ENCODE measurements at places on chromosomes 3 and 15.

GRCh38 chr3:177515786-177516157 lies 318.5 kb upstream of the TBL1XR1 start:
- DNase-seq = no peak

- no peak for DNase-seq
Observed at GRCh38 chr3:112003321-112004080, 4.8 kb downstream of the TAGLN3 start.

DNA sequence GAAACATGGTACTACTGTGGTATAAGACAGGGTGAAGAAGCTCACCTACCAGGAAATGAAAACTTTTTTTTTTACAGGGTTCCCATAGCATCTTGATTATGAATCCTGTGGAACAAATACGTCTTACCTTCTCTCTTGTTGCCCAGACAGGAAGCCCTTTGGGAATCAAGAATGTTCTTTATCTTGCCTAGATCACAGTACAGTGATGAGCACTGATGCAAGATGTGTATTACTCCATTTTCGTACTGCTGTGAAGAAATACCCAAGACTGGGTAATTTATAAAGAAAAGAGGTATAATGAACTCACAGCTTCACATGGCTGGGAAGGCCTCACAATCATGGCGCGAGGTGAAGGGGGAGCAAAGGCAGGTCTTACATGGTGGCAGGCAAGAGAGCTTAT lies 281.3 kb downstream of the UBE2E2 start:
- no peak for DNase-seq

- DNase-seq = peak; percentile 1
Observed at GRCh38 chr3:70308760-70309159, 3.7 kb downstream of the MDFIC2 start.

- no peak for DNase-seq
Observed at GRCh38 chr3:75176937-75177336, 487.2 kb upstream of the FRG2C start.

GRCh38 chr3:154953538-154953937 lies 126.6 kb upstream of the MME start:
- DNase-seq = no peak

DNA sequence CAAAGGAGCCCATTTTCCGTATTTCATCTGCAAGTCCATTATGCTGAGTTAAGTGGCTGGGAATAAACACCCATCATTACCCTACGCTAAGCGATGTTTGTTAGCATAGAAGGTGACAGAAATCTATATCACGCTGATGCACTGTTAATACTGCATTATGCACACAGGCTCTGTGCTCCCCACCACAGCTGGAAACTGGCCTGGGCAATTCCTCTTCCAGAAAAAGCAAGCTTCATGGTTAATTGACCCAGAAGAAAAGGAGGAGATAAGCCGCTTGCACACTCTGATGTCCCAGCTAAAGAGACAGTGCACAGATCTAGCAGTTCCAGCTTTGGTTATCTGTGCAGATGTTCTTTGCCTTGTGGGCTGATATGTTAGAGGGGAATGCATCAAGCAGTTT lies 232.6 kb downstream of the NTRK3 start:
- DNase-seq = no peak

DNA sequence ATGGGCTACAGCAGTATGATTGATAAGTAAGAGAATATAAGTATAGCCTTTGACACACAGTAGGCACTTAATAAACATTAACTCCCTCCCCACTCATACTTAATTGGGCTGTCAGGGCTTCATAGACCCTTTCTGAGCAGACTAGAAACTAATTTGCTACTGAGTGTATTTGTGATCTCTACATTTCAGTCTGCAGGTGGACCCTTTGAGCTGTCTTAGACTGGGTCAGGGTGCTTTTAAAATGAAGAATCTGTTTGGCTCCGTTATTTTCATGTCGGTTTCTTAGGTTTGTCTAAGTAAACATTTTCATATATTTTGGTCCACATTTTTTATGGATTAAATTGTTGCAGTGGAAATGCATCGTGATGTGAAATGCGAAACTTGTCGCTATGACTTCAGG lies 50.3 kb upstream of the SELENOK start:
- DNase-seq = no peak

DNA sequence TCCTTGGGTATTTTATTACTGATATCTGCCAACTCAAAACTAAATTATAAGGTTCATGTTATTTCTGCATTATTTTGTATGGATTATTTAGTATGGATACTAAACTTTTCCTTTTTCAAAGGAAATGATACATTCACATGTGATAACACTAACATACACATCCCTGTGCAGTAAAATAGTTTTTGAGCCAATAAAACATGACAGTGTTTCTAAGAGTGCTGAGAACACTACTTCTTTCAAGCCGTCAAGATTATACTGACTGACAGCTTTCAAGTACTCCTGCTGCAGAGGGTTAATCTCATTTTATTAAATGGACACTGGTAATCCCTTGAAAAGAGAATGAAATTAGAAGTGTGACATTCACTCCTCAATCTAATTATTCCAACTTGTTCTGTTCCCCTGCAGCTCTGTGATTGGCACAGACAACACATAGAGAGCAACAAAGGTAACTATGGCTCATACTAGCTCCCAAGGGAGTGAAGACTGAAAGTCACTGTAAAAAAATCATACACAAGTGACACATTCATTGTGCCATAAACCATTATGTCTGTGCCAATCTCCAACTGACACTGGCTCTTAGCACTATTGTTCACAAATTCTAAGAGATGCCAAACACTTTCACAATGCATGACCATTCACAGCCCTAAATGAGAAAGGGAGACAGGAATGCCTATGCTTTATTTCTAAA lies 468.6 kb downstream of the SHQ1 start:
- no peak for DNase-seq

DNA sequence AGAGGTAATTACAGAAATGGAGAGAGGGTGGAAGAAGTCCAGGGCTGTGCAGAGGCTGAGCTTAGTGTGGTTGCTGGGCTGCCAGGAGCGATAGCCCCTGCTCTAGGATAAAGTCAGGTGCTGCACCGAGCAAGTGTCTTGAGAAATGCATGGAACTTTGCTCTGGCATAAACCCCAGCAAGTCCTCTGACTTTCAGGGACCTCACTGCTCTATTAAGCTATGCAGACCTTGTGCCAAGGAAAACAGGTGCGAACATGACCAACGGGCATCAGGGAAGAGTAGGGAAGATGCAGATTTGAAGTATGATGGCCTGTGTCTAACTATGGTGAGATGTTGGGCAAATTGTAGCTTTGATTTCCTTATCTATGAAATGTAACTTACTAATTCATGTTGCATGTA lies 416.8 kb downstream of the NR2F2 start:
- no peak for DNase-seq

- DNase-seq = no peak
Observed at GRCh38 chr3:37223141-37223558, 48.8 kb upstream of the LRRFIP2 start.

- no peak for DNase-seq
Observed at GRCh38 chr3:24433838-24434591, 60.6 kb downstream of the THRB start.

DNA sequence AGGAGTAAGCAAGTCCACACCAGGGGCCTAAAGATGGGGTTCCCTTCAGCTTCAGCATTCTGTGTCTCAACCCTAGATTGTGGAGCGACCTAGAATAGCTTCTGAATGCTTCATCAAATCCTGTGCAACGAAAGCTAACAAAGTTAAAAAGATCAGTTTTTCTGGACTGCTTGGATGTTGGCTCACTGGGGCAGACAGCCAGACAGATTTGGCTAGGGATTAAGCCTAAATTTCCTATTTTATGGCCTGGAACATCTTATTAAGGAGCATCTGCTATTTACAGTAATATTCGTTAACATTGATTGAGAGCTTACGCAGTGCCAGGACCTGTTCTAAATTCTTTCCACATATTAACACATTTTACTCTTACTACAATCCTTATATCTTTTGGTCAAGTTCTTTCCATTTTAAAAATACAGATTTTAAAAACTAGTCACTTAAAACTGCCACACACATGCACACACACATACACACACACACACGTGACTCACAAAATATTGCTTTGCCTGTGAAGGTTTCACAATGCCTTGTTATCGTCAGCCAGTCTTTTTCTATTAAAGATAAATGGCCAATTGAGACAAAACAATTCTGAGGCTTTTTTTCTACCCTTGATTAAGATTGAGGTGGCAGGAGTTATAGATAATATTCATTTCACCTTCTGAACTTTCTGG lies 173.3 kb upstream of the SNTN start:
- no peak for DNase-seq

- no peak for DNase-seq
Observed at GRCh38 chr15:40474581-40474980, 3.8 kb downstream of the CHST14 start.

DNA sequence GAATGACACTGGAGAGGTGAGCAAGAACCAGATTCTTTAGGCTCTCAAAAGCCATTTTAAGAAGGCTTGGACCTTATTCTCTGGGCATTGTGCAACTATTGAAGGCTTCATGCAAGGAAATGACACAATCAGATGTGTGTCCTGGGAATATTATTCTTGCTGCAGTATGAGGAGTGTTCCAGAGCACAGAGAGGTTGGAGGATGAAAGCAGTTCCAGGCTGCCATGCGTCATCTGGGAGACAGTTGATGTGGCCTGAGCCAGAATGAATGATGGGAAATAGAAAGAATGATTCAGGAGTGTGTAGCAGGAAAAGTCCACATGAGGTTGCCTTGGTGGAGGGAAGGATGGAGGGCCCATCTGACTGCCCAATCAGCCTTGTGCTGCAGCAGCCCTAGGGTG lies 123.1 kb downstream of the CHCHD6 start:
- DNase-seq = no peak

- DNase-seq = no peak
Observed at GRCh38 chr15:89500397-89501270, 4.3 kb upstream of the RHCG start.

- no peak for DNase-seq
Observed at GRCh38 chr3:45682311-45682710, 6.9 kb upstream of the SACM1L start.

- no peak for DNase-seq
Observed at GRCh38 chr3:41327718-41328117, 128.4 kb downstream of the CTNNB1 start.

DNA sequence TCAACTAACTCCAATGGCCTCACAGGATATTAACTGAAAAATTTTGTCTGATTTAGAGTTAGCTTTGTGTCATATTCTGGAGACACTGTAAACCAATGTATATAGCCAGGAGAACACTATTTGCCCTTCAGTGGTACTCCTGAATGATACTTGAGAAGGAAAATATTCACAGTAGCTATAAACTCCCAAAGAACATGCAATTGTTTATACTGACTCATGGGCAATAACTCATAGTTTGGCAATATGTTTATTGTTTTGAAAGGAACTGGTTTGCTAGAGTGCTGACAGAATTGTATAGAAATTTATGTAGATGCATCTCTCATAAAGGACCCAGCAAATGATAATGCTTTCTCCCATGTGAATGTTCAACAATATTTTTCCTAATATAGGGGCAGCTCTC lies 537.6 kb downstream of the PLOD2 start:
- no peak for DNase-seq

DNA sequence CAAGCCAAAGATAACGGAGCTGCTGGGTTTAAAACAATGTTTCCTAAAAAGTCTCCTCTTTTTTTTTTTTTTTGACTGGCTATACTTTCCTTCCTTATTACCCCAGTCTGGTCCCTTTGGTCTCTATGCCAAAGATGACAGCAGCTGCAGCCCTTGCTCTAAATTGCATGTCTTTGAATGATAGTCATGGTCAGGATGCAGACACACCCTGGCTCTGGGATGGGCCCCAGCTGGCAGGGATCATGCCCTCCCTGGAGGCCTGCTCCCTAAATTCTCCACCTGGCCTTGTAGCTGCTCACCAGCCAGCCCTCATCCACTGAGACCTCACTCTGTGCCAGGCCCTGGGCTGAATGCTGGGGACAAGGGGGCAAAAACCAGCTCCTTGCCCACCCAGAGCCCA lies 95.8 kb downstream of the MESD start:
- no peak for DNase-seq

GRCh38 chr3:152256851-152257562 lies 11.7 kb upstream of the MBNL1 start:
- DNase-seq = no peak

DNA sequence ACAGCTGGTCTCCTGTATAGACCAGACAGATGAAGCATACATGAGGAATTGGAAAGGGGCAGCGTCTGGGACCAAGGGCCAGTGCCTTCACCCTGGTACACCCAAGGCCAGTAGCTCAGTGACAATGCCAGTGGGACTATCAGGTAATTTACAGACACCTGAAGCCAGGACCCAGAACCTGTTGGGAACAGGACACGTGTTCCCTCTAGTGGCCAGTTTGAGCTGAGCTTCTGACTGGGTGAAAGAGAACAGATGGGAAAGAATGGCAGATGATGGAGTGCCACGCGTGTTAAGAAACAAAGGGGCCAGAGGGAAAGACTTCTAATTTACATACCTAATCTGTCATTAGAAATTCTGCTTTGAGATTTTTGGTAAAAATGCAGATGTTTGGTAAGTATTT lies 5.1 kb upstream of the SLC25A38 start:
- no peak for DNase-seq

DNA sequence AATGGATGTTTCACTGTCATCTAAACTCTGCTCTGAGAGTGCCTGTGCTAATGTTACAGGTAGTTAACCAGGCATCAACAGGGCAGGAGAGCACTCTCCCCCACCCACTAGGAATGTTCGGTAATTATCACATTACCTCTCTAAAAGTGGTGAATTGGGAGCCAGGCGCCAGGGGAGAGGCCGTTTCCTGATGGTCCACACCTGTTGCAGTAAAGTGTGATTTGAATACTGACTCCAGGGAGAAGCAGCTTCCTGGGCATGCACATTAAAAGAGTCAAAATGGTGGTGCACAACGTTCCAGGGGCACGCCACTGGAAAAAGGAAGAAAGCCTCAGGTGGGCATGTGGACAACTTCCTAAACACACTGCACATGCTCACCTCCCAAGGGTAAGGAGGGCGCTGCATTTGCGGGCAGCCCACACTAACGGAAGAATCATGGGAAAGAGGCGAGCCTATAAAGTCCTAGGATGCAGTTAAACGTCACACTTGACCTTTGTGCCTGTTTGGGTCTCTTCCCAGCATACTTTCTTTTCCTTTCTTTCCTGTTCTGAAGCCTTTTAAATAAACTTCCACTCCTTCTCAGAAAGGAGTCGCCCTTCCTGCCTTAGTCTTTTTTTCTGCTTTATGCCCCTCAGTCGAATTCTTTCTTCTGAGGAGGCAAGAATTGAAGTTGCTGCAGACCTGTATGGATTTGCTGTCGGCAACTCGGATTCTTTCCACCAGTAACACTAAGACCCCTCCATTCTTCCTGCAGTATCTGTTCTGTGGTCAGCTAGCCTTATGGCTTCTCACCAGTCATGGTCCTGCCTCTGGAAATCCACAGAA lies 28.9 kb upstream of the GPD1L start:
- no peak for DNase-seq

GRCh38 chr3:191721990-191722389 lies 261.0 kb downstream of the PYDC2 start:
- DNase-seq = no peak
